ENCODE measurements at places on chromosomes 16 and 17. TPM values are rescaled to one million over a fixed set of nuclear protein-coding genes. Genes with fewer than 3 reads are reported as not detected.

DNA sequence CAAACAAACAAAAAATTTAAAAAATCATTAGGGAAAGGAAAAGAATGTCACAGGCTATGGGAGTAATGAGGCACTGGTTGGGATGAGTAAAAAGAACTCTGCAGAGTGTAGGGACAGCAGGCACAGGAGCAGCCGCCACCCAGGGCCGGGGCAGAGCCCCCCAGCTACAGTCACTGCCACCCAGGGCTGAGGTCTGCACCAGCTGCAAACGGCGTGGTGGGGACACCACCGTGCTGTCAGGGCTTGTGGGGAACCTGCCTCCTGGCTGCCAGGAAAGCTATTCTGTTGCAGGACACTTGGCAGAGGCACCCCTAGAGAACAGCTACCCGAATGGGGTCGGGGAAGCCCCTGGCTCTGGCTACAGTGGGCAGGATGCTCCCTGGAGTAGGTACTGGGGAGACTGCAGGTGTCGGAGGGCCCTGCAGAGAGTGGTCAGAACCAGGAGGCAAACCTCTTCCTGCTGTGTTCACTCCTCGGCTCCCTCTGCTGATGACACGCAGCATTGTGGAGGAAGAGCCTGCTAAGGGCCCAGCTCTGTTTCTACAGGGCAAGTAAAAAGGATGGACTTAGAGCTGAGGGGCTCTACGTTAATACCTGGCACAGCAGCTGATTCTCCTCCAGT is 32.3 kb upstream of the CAPN15 start:
- DNase-seq: peak; percentile 48

- no peak for DNase-seq
These were observed at the start of gene TNFRSF17 for GRCh38 chr16:11964761-11965551. TSS of gene TNFRSF17 (plus strand) at chr16:11965210. CDS start at chr16:11965325, 115 bp downstream.

GRCh38 chr17:82070611-82071010 is 5.0 kb upstream of the DUS1L start:
- no peak for DNase-seq

TSPAN10 gene
- 2.5 TPM for total RNA-seq

DNA sequence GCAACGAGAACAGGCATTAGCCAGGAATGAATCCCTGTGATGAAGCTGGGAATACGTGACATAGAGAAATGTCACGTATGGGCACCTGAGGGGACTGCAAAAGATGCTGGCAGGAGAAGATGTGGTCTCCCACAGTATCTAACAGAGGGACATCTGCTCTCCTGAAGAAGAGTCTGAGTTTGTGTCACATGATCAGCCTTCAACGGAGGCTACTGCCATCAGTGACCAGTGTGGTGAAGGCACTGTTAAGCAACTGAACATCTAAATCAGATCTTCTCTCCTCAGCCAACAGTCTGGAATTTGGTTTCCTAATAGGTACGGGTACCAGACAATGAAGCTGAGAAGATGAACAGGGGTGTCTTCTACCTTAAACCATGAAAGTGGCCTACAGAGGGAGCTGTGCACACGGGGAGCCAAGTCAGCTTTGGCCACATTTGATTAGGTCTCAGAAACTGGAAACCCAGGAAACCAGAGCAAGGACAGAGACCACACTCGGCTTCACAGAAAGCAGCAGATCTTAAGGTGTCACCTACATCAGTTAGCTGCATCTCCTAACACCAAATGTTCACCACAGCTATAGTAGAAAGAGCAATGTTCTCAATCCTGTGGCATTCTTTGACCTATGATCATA is 41.8 kb downstream of the BRD7 start:
- no peak for DNase-seq

P2RX1 gene
- not detected for total RNA-seq

DNA sequence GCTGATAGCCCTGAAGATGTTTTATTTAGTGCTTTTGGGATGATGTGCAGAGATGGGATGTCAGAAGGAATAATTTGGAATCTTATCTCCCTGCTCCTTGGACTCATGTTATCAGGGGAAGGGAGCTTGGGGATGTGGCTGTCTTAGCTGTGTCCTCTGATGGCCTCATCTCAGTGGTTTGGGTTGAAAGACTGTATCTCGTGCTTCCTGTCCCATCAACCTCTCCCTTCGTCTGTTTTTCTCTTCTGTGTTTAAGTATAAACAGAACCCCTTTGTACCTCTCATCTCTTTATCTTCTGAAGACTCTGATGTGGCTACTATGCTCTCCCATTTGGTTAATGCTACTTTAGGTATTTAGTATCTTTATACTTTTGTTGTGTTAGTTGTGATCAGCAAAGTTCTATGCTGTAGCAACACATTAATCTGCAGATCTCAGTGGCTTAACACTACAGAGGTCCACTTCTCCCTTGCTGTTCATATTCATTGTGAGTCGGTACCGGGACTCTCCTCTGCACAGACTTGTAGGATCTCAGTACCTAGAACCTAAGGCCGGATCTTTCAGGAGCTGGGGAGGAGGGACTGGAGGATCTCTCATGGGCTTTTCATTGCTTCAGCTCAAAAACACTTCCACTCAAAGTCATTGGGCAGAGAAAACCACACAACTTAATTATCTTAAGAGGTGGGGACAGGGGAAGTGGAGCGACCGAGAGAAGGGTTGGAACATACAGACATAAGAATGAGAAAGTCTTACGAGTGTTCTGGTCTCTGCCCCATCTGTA is 28.8 kb downstream of the PRKCA start:
- DNase-seq: no peak

TBC1D3G gene
- total RNA-seq: not detected

HAP1 gene
- 0.07 TPM for total RNA-seq

DNA sequence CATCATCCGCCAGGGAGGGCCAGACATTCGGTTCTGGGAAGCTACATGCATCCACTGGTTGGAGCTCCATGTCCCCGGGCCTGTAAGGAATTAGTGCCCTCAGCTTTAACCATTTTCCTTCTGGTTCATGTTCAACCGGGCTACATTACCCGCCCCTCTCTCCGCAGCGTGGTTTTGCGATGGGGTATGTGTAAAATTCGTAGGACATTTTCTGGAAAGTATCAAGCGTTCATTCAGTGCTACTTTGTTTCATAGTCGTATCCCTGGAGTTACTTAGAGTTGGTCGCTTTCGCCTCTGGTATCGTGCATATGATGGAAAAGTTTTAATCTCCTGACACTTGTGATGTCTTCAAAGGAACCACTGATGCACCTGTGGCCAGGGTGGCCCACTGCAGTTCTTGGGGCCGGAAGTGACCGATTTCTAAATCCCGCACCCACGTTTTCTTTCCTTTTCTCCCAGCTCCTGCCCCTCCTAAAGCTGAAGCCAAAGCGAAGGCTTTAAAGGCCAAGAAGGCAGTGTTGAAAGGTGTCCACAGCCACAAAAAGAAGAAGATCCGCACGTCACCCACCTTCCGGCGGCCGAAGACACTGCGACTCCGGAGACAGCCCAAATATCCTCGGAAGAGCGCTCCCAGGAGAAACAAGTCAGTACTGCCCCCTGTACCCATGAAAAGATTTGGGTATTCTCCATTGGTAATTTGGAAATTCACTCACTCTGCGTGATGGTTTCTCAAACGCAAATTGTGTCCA is 637 bp downstream of the RPL23A start:
- no peak for DNase-seq

GRCh38 chr16:70390774-70391173 is 44.1 kb downstream of the DDX19A start:
- no peak for DNase-seq

RNF167 gene
- total RNA-seq: 30.5 TPM

DNA sequence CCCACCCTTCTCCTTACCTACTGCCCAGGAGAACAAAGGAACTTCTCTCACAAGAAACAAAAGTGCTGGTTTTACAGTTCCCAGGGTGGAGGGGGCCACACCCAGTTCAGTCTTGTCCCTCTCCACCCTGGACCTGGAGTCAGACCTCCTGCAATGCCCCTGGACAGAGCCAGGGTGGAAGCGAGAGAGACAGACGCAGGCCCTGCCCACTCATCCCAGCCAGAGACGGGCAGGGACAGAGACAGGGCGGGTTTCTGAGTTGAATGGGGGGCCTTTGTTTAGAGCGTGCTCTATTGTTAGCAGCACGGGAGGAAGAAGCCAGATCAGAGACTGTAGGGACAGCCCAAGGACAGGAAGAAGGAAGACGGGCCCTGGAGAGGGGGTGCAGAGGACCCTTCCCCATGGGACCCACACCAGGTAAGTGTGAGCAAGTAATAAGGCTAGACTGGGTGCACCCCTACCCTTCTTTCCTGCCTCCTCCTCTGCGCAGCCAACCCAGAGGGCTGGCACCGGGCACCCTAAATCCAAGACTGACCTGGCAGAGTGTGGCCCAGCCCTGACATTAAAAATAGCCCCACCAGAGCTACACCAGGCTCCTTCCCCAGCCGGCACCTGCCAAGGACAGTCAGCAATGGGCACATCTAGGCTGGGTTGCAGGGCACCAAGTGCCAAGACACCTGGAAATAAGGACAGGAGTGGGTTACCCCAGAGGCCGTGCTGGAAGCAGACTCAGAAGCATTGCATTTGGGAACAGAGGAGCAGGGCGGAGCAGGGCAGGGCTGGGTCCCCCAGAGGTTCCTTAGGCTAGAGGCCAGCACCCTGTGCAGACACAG is 10.9 kb downstream of the JUP start:
- DNase-seq: no peak

CACNG1 gene
- total RNA-seq: not detected

GRCh38 chr17:2172999-2173398 is 118.1 kb downstream of the HIC1 start:
- DNase-seq: no peak

GRCh38 chr17:70158591-70158990 is 10.7 kb upstream of the KCNJ2 start:
- DNase-seq: no peak

DNA sequence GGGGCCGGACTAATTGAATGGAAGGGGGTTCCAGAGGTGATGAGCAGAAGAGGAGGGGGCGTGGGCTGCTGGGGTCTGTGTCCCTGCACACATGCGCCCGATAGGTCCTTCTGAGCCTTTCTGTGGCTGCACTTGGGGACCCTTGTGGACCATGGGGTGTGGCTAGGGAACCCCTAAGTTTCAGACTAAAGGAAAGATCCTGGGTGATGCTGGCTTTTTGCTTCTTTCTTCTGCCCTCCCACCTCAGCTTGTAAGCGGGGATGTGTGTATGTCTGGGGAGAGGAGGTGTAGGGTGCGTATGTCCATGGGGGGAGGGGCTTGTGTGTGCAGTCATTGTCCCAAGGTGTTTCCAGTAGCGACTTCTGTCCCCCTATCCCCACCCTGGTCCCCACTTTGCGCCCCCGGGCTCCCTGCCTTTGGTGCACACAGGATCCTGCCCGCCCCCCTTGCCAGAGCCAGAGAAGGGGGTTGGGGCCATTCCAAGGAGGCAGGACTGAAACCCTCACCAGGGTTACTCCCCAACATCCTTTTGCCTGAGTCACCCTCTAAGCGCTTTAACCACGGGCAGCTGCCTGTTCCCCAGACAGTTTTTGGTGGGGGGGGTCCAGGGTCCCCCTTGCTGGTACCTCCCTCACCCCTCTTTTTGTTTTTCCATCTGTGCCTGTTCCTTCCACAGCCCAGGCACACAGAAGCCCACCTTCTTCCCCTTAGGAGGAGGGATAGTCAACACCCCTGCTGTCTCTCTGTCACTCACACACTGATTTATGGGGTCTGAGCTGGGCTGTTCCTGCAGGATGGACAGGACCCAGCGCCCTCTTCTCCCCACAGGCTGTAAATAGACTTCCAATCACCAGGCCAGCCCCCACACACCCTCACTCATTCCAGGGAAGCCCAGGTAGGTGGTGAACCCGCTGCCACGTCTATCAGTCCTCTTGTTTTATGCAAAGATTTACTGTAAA is 83.2 kb downstream of the ARHGAP23 start:
- peak; percentile 70 for DNase-seq

TP53TG3B gene
- total RNA-seq: not detected

DNA sequence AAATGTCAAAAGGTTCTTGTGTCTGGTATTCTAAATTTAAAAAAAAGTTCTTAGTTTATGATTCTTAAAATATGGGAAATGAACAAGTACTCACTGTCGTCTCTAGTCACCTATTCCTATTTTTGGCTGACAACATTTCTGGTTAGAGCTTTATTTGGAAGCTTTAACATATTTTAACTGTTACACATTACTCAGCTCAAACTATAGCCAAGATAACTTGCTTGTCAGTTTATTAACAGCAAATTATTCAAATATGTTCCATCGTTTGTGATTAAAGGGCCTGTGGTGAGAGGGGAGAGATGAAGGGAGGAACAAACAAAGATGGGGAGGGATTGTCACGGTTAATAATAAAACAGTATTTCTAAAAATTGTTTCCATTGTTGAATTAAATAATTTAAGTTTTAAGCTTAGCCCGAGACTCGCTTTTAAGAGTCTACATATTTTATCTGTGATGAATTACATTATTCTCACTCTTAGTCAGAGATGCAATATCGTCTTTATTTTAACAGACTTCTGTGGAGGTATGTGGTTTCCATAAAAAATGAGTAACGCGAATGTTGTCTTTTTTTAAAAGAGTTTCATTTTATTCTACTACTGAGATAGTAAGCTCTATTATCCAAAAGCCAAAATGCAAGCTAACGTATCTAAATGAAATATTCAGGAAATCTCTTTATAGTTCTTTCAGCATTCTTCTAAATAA is 321.9 kb upstream of the PMFBP1 start:
- peak; percentile 76 for DNase-seq

HSD17B2 gene
- 28.0 TPM for total RNA-seq

DNA sequence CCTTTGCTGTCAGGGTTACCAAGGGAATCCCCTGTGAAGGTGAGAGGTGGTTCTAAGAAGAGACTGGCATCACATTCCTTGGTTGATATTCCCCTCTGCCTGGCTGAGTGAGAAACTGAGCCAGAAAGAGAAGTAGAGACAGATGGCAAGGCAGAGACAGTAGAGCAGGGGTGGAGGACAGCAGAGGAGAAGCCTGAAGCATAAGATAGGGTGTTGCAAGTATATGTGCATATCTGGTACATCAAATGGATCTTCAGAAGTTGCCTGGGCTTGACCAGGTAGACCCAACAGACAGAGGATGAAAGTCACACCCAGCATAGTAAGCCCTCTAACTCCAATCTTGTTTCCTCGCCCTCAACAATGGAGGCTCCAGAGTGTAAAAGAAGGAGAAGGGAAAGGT is 7.9 kb upstream of the THUMPD1 start:
- no peak for DNase-seq

TNK1 gene
- total RNA-seq: 0.62 TPM

DNA sequence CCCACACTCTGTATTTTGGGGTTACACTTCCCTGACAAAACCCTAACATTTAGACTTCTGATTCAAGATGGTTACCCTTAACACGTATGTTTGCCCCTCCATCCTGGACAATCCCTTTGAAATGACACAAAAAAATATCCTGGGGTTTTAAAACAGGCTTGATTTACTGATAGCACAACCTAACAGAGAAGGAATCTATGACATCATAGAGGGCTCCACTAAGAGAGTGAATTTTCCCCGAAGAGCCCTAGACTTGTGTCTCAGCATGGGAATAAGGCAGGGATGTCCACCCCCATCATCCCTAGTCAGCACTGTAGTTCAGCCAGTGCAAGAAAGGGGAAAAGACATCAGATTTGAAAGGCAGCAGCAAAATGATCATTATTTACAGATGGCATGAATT is 15.8 kb upstream of the SRCIN1 start:
- no peak for DNase-seq

GRCh38 chr17:2435181-2435741 is 34.4 kb upstream of the MNT start:
- DNase-seq: no peak

COPZ2 gene
- total RNA-seq: 40.7 TPM
